ENCODE measurements at places on chromosomes 16 and 17.

GRCh38 chr17:72185564-72185963 lies 64.7 kb downstream of the SOX9 start:
- no peak for DNase-seq

- no peak for DNase-seq
Observed at GRCh38 chr17:78418326-78419026, 40.0 kb downstream of the PGS1 start.

- DNase-seq, result no peak
Observed at GRCh38 chr16:28186752-28187151, 25.0 kb downstream of the XPO6 start.

GRCh38 chr17:60169921-60170817 lies 20.4 kb downstream of the CA4 start:
- DNase-seq, result no peak

DNA sequence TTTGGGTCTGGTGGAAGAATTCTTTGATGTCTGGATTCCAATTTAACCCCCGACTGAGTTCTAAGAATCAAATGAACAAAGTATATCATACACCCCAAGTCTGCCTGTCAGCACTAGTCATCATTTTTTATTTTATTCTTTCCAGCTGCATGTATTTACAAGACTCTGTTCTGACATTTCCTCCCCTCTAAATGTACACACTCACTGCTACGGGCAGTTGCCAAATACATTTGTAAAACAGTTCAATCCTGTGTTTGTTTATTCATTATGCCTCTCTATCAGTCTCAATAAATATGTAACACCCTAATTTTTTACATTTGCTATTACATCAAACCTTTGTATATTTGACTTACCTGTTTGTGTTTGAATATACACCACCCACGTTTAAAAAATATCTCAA lies 422.3 kb upstream of the PSMD7 start:
- DNase-seq, result no peak

GRCh38 chr17:7328840-7329373 lies at the start of gene NEURL4:
NEURL4 (minus strand) TSS chr17:7329335; CDS start chr17:7329312, 23 bp downstream.
- no peak for DNase-seq

GRCh38 chr17:75755205-75755901 lies 9.6 kb downstream of the GALK1 start:
- no peak for DNase-seq

DNA sequence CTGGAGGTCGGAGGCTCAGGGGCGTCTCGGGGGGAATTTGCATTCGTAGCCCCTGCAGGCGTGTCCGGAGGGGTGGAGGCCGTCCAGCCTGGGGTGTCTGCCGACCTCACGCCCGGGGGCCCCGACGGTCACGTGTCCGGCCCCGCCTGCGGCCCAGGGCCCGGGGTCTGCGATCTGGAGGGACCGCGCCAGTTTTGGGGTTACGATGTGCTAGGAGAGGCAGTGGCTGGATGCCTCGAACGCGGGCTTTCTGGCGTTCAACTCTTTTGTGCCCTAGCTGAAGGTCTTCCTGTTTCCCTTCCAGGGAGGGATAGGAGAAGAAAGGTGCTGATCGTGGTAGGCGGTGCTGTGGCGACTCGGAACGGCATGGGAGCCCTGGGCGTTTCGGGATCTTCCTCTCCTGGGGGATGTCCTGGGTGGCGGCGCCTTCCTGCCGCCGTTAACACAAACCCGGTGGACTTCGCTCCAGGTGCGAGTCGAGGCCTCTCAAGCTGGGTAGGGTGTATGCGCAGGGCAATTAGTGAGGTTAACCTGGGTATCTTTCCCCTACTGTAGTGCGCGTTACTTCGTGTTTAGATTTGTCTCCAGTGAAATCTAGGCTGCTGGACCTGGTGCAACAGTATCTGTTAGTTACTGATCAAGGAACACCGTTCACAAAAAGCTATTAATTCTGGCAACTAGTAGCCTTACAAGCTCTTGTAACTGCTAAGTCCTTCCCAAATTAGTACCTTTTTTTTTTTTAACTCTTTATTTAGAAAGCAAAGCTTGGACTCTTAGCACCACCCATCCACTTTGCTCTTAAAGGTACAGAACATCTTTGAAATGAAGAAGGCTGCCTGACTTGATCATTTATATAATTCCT lies 1.3 kb downstream of the AKAP1 start:
- DNase-seq, result no peak

DNA sequence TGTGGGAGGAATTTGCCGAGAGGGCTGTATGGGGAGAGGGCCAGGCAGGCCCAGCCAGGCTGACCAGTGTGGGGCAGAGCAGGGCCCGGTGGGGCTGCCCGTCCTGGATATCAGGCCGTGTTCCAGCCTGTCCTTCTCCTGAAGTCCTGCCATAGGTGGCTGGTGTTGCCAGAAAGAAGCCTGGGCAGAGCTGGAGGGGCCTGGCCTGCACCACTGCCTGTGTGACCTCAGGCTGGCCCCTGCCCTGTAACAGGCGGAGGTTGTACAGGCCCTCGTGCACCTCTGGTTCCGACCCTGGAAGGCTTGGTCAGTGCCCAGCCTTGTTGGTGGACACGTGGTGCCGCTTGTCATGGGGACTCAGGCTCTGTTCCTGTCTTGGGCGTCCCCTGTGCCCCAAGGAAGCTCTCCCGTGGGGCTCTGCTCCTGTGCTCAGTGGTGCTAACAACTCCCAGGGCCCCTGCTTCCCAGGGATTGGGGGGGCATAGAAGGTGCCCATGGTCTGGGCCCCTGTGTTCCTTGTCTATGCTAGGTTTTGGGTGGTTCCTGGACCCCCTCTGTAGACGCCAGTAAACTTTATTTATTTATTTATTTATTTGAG lies 33.3 kb downstream of the ADCY7 start:
- DNase-seq, result no peak
